CD4-positive, alpha-beta memory T cell (primary cell): ENCODE measurements at places on chromosomes 12 and 14.

- DNase-seq, result no peak
Observed at GRCh38 chr12:82440885-82441284, 82.6 kb downstream of the METTL25 start.

DNA sequence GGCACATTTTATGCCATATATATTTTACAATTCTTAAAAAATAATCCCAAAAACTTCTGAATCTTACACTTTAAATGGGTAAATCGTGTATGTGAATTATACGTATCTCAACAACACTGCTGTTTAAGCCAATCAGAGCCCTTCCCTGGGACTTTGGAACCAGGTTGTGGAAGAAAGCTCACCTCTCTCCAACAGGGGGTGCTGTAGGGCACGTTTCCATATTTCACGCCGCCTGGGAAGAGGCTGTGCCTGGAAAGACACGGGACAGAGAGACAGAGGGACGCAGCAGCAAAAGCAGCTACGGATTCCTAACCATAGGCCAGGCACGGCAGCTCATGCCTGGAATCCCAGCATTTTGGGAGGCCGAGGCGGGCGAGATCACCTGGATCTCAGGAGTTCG, 29.4 kb upstream of the FBRSL1 start:
- DNase-seq, result no peak

DNA sequence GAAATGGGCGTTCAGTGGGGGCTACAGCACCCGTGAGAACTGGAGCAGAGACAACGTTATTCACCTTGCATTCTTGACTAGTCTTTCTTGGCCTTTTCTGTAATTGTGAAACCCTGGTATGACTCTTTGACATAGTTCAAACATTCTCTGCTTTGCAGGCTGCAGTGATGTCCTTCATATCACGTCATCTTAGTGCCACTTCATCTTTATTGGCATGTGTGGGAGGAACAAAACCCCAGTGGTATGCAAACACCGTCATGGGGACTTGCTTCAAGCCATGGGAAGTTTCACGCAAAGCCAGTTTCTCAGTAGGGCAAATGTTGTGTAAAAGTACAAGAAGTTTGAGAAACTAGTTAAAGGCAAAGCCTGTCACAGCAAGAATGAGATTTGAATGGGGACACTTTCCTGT, 20.2 kb upstream of the DUSP16 start:
- no peak for DNase-seq

- DNase-seq, result no peak
Observed at GRCh38 chr14:67859169-67859749, 39.7 kb downstream of the RAD51B start.

DNA sequence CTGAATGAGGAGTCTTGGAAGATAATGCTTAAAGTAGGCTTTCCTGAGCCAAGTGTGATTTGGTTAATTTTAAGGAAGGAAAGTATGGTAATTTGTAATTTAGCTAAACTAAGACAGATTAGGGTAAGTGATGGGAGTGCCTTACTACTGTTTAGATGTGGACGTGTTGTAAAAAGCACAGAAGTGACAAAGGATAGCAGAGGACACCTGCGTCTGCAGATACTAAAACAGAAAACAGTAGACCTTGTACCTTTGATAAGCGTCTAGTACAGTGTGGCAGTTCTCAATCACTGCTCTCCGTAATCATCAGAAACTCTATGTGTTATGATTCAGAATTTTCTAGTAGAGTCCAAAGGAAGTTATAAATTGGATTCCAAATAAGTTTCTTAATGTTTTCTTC, 58.0 kb downstream of the MIA2 start:
- DNase-seq, result no peak

DNA sequence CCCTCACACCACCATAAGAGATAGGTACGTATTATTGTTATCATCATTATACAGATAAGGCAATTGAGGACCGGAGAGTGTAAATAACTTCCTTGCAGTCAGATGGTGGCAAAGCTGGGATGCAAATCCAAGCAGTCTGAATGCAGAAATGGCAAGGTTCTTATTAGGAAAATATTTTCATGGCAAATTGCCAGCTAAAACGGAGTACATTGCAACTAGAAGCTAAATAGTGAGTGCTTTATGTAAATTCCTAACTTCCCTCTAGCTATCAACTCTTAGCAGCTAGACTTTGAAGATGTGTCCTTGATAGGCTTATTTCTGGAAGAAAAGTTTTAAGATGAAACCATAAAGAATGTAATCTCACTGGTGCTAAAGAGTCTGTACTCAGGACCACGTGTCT, 323.9 kb upstream of the DIO2 start:
- no peak for DNase-seq

GRCh38 chr12:90098132-90098779, 389.6 kb upstream of the ATP2B1 start:
- DNase-seq, result no peak

GRCh38 chr12:77559400-77560074, 271.2 kb upstream of the NAV3 start:
- DNase-seq, result no peak

DNA sequence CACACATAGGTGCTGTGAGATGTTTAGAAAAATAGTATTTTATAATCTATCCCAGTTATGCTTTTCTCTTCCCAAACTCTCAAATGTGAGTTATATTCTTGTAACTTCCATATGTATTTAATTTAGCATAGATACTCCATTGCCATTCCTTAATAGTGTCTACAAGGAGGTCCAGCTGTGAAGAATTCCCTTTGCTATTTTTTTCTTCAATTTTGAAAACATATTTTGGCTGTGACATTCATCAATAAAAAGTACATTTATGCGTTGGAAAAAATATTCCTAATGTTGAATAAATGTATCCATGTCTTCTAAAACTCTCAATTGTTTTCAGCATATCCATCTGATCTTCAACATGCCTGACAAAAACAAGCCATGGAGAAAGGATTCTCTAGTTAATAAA, 1402.0 kb upstream of the SEL1L start:
- DNase-seq, result no peak

GRCh38 chr14:61573748-61574513, 121.4 kb upstream of the HIF1A start:
- DNase-seq, result no peak

- DNase-seq, result no peak
Observed at GRCh38 chr14:101407328-101407727, 154.0 kb upstream of the DIO3 start.

DNA sequence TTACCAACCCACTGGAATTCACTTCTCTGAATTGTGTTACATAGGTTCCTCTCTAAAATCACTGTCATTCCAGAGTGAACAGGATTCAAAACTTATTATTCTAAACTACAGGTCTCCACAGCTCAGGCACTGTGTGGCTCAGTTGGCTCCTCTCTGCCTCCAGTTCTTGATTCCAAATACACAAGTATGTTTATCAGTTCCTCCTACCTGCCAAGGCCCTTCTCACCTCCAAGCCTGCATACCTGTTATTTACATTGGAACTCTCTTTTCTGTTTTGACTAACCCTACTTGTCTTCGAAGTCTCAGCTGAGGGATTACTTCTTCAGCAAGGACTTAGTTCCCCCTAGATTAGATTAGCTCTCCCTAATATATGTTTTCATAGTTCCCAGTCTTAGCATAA, 397.6 kb upstream of the TMTC1 start:
- DNase-seq, result no peak
